ENCODE measurements at places on chromosomes 7 and 10.
A peak's percentile ranks its signal among the peaks of the same experiment; 100 is the strongest.

DNA sequence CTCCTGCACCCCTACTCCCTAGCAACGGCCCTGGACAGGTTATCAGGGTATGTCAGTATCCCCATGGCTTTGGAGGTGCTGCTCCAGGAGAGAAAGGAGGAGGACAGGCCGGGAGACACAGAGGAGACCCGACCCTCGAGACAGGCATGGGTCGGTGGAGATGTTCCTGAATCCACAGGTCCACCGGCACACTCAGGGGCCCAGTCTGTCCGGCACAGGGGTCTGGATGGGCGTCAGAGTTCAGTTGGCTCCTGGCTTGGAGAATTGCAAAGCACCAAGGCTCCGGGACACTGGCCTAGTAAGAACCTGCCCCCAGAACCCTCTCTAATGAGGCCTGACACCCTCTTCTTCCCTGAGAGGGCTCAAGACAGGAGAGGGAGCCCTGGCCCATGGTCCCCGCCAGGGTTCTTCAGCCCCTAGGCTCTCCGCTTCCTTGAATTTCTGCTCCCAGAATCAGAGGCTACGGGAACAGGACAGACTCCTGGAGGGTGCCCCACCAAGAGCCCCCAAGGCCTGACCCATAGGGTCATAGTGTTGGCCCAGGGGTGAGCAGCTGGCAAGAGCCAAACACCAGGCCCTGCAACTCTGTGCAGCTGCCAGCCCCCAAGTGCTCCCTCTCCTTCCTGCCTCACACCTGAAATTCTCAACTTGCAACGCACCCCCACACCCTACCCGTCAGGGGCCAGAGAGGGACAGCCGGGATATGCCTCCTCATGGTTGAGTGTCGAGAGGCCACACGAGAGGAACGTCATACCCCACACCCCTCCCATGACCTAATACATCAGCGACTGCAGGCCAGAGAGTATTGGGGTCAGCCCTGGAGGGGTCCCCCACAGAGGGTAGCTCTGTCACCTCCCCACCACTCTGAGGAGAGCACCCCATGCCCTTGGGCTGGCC, 5.5 kb upstream of the IRF5 start:
- DNase-seq, result no peak

GRCh38 chr10:25575343-25575742, 358.7 kb upstream of the MYO3A start:
- DNase-seq, result no peak

DNA sequence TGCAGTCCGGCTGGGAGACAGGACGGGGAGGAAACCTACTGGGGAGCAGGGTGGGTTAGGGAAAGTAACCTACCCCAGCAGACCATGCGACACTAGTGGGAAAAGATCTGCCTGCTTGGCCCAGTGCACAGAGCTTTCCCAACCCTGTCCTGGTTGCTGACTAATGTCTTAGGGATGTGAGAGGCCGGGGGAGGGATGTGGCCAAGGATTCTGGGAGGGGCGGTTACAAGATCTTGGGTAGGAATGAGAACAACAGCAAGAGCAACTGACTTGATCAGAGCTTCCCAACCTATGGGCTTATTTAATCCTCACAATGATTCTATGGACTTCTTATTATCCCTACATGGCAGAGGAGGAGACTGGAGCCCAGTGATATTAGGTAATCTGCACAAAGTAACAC, 24.0 kb upstream of the EIF5AL1 start:
- DNase-seq, result peak; percentile 78

DNA sequence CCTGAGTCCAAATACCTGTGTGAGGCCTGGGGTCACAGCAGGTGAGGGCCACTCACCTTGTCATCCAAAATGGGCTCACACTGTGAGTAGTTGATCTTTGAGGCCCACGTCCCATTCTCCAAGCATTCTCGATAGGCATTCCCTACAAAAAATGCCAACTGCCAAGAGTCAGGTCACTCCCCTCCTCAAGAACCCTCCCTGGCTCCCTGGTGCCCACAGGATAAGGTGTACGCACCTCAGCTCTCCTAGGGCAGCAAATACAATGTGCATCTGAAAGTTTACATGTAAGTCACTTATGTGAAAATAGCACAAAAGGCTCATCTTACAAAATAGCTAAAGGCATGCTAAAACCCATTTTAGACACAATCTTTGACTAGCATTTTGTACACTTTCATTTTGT, 15.1 kb downstream of the CRHR2 start:
- no peak for DNase-seq

GRCh38 chr10:49594594-49594993, 15.5 kb upstream of the SLC18A3 start:
- peak; percentile 32 for DNase-seq

GRCh38 chr10:32386623-32387260, 39.8 kb upstream of the EPC1 start:
- no peak for DNase-seq

GRCh38 chr10:36703179-36703578, 422.2 kb upstream of the ANKRD30A start:
- no peak for DNase-seq

- DNase-seq, result peak; percentile 69
Measured at GRCh38 chr7:47720141-47720906, 138.4 kb upstream of the TNS3 start.

DNA sequence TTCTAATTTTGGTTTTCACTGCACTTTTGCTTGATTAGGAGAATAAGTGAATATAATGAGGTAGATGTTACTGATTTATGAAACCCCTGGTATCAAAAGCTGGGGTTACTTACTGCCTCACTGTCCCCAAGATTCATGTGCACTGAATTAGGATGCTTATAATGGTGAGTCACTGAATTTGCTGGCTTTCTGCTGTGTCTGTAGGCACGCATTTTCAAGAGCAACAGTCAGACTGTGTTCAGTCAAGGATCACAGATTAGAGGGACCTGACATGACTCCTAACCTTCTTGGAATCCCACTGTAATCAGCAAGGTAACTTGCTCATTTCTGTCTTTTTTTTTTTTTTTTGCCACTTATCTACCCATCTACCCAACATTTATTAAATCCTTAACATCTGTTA, 59.7 kb downstream of the GPR85 start:
- no peak for DNase-seq

DNA sequence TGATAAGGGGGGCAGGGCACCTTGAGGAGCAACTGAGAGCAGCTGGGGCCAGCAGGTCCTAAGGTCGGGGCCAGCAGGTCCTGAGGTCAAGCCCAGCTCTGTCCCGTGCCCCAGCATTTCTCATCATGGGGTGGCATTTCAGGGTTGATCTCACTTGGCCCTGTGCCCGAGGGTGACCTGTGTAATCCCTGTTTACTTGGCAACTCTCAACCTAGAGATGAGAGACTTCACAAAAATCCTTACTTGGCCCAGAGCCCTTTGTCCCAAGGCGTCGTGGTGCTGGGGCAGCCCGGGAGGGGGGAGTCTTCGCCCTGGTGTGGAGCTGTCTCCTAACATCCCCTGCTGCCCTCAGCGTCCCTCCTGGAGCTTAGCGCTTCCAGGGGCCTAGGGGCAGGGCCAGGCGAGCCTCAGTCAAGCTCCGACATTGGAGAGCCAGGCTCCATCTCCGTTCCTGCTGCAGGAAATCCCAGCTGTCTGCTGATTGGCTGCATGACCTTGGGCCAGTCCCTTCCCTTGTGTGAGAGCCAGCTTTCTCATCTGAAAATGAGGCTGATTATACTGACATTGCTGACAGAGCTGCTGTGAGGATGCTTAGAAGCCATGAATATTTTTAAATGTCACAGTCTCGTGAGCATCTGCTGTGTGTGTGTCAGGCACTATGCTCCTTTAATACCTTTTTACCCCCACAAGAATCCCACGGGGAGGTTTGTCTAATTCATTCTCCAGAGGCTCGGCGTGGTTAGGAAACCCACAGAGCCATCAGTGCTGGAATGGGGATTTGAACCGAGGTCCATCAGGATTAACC, 94.3 kb downstream of the ZMIZ1 start:
- no peak for DNase-seq

GRCh38 chr10:97097084-97097433, 88.7 kb downstream of the SLIT1 start:
- DNase-seq, result no peak

GRCh38 chr10:94879214-94879613, 59.2 kb upstream of the CYP2C9 start:
- no peak for DNase-seq

GRCh38 chr7:14988941-14989340, 86.4 kb upstream of the DGKB start:
- no peak for DNase-seq

GRCh38 chr10:6494936-6495592, 85.0 kb downstream of the PRKCQ start:
- DNase-seq, result no peak

DNA sequence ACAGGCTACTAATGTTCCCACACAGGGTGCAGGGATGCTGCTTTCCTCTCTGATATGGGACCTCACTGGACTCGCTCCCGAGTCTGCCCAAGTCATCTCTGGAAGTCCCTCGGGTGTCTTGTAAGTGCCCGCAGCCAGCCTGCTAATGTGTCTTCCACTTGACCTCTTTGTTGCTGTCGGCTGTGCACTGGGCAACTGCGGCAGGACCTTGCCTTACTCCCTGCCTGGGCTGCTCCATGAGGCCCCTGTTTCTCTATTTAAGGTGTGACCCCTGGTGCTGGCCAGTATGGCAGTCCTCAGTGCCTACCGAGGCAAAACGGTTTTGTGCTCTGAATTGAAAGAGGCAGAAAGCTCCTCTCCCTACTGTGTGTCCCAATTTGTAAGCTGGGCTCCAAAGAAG, 88.8 kb upstream of the DUSP5 start:
- DNase-seq, result no peak

DNA sequence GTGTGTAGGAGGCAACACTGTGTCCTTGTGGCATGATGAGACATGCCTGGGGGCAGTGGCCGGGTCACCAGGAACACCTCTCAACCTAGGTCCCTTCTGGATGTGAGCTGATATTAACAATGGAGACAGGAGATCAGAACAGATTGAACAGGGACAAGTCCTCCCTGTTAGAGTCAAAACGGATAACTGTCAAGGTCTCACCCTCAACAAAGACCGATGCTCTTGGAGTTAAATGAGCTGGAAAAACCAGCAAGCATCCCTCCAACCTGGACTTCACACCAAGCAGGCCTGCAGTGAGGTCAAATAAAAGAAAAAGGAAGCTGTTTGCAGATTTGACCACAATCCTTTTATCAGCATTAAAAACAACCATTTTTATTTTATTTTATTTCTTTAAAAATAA, 49.0 kb downstream of the SLIT1 start:
- DNase-seq, result no peak

- DNase-seq, result no peak
Measured at GRCh38 chr7:24948739-24949138, 31.2 kb downstream of the OSBPL3 start.

- no peak for DNase-seq
Measured at GRCh38 chr7:30927559-30927958, 15.9 kb downstream of the AQP1 start.

GRCh38 chr10:79189853-79190435, 121.2 kb downstream of the ZMIZ1 start:
- DNase-seq, result no peak

GRCh38 chr7:84144480-84144879, 50.1 kb downstream of the SEMA3A start:
- no peak for DNase-seq

DNA sequence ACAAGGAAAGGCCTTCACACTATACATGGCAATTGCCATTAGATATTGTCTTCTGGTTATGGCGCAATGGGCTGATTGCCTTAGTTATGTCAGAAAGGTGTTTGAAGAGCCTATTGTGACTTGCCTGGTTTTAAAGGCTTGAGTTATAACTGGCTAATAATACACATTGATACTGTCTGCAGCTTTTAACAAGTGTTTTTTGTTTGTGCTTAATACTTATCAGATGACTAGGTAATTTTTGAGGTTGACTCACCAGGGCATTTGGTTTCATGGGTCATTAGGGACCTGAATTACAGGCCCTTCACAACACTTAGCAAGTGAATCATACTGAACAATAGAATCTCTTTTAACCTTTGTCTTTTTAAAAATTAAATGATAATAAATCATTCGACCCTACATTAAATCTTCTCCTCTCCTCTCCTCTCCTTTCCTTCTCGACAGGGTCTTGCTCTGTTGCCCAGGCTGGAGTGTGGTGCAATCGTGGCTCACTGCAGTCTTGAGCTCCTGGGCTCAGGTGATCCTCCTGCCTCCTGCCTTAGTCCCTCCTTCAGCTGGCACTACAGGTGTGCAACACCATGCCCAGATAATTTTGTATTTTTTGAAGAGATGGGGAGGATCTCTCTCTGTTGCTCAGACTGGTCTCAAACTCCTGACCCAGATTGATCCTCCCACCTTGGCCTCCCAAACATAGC, 196.3 kb downstream of the JCAD start:
- DNase-seq, result no peak

GRCh38 chr7:32072397-32072796, 2.2 kb upstream of the PDE1C start:
- no peak for DNase-seq

DNA sequence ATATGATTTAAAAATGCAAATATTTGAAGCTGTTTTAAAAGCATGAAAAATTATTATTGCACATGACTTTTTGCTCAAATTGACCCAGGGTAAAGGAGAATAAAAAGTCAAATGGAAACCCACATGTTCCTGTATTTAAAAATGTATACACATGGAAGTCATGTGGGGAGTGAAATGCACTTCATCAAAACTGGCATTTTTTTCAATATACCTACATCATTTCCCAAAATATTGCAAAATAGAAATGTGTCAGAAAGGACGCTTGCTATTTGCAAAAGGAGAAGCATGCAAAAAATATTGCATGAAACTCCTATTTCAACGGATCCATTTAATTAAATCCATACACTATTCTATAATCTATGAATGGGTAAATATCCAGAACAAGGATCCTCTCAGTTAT, 117.0 kb downstream of the POU6F2 start:
- no peak for DNase-seq

DNA sequence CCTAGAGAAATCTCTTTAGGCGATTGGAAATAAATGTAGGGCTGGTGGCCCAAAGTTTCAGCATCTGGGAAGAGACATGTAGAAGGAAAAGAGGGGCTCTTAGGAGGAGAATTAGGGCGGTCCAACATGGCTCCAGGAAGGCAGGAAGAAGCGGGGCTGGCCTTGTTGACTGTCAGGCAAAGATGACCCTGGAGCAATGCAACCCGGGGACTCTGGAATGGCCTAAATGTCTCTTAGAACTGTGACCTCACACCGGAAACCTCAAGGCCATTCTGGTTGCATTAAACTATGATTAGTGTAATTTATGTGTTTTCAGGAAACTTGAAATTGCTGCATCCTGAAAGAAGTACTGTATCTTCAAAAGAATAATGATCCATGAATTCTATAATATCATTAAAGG, 66.8 kb downstream of the NRP1 start:
- no peak for DNase-seq

- DNase-seq, result no peak
Measured at GRCh38 chr10:26727005-26727404, 29.5 kb downstream of the PDSS1 start.

- DNase-seq, result no peak
Measured at GRCh38 chr7:155545348-155545747, 1.0 kb downstream of the CNPY1 start.

DNA sequence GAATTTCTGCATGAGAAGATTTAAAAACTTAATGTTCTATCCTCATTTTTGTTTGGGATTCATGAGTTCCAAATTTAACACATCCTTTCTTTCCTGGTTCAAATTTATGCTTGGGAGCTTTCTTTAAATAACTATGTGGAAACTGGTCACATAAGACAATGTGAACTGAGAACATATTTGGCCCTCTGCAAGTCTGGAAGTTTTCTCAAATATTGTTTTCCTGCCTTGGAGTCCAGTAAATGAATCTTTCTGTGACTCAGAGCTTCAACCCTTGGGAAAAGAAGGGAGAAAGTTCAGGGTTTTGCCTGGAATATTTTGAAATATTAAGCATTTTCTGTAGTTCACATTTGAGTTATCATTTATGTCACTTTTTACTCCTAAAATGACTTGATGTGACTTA, 559.0 kb upstream of the NRP1 start:
- no peak for DNase-seq

Measured in AG04450 (cell line).